Jurkat, Clone E6-1 (cell line): ENCODE measurements at places on chromosomes 5 and 9.
A peak's percentile ranks its signal among the peaks of the same experiment; 100 is the strongest.

- no peak for DNase-seq
Measured at GRCh38 chr9:130181678-130182380, 9.6 kb downstream of the NCS1 start.

GRCh38 chr9:135066291-135066690, 21.2 kb upstream of the OLFM1 start:
- DNase-seq: no peak

DNA sequence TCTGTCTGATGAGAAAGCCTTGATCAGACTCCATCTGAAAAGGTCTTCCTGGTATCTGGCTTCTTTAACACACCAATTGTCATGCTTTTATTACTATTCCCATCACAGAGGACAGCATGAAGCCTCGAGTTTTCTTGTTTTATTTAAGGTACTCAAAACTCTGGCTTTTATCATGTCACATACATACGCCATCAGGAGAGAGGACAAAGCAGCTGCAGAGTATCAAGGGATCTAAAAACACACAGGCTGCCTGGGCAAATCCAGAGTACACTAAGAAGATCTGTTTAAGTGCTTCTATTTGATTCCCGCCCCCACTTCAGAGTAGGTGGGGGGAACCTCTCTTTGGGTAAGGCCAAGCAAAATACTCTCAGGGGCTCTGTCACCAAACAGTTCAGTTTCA, 277.2 kb downstream of the SPOCK1 start:
- no peak for DNase-seq

GRCh38 chr5:73307645-73308355, 134.8 kb downstream of the TMEM174 start:
- DNase-seq: no peak

GRCh38 chr9:131188976-131189375, 63.6 kb downstream of the NUP214 start:
- DNase-seq: no peak

DNA sequence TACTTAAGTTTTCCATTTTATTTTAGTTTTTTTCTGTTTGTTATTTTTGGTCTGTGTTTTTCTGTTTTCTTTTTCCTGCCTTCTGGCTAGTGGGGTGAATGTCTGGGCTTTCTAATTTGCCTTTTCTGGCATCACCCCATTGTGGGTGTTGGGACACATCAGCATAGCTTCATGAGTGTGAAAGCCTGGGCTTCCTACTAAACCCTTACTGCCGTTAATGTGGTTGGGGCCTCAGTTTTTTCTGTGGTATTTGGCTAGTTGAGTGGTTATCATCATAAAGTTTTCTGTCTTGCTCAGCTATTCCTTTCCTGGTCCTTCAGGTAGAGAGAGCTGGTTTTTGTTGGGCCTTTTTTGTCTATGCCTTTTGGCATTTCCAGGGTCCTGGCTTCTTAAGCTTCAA, 21.4 kb downstream of the C5orf47 start:
- DNase-seq: peak; percentile 5

GRCh38 chr9:13787234-13787833, 507.8 kb upstream of the MPDZ start:
- no peak for DNase-seq

- no peak for DNase-seq
Measured at GRCh38 chr9:137277329-137278041, at the start of gene TOR4A. Gene TOR4A (plus strand): TSS chr9:137277726. CDS start chr9:137278690, 964 bp downstream.

- no peak for DNase-seq
Measured at GRCh38 chr5:132867046-132867451, 607 bp downstream of the UQCRQ start.

DNA sequence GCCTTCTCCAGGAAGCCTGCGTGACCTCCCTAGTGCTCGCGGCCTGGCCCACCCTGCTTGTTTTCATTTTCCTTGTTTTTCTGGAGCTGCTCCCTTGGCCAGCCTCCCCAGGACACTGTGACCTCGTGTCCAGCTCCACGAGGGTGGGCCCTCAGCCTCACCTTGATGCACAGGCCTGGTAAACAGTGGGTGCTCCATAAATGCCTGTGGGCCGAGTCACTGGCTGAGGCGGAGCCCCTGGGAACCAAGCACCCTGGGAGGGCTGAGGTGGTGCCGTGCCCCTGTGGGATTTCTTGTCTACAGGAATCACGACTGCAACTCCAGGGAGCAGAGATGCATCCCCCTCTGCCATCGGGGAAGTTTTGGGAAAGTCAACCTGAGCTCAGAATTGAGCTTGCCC, 17.2 kb downstream of the FAM163B start:
- no peak for DNase-seq

- no peak for DNase-seq
Measured at GRCh38 chr5:102638316-102638715, 116.8 kb upstream of the PAM start.

- peak; percentile 17 for DNase-seq
Measured at GRCh38 chr5:25006734-25007133, 362.0 kb upstream of the CDH10 start.

GRCh38 chr5:150180241-150181026, 9.4 kb upstream of the SLC6A7 start:
- no peak for DNase-seq

GRCh38 chr5:177987326-177987725, 8.7 kb downstream of the PROP1 start:
- DNase-seq: no peak

- DNase-seq: no peak
Measured at GRCh38 chr5:8740595-8740994, 805.3 kb downstream of the SEMA5A start.
